ENCODE measurements at places on chromosomes 6 and 20.

- DNase-seq, result peak; percentile 89
These were observed 654.5 kb upstream of the PTCHD4 start for GRCh38 chr6:48765352-48765961.

DNA sequence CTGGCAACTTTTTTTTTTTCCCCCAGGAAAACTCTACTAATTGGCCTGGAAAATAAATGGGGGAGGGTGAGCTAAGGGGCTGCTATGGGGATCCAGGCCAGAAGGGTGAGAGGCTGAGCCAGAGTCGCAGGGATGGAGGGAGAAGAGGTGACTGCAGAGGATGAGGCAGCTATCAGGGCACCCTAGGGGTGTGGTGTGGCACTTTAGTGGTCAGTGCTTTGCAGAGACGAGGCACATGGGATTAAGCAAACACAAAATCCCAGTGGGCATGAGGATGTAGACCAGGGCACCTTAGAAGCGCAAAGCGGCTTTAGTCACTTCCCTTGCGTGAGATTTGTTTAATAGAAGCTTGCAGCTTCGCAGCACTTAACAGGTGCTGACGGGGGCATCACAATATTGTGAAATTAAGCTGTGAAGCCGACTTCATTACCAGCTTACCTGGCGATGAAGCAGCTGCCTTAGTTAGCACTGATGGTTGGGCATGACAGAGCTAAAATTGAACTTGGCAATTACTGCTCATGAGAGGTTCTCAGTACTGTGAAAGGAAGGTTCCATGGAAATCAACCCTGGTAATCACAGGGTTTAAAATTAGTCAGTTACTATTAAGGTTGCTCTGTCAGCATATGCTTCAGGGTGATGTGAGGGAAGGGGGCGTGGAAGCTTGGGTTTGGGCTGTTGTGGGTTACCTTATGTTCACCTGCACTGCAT is 26.0 kb downstream of the TOX2 start:
- no peak for DNase-seq

GRCh38 chr6:144286503-144287393 is 1.6 kb downstream of the UTRN start:
- peak; percentile 31 for DNase-seq

DNA sequence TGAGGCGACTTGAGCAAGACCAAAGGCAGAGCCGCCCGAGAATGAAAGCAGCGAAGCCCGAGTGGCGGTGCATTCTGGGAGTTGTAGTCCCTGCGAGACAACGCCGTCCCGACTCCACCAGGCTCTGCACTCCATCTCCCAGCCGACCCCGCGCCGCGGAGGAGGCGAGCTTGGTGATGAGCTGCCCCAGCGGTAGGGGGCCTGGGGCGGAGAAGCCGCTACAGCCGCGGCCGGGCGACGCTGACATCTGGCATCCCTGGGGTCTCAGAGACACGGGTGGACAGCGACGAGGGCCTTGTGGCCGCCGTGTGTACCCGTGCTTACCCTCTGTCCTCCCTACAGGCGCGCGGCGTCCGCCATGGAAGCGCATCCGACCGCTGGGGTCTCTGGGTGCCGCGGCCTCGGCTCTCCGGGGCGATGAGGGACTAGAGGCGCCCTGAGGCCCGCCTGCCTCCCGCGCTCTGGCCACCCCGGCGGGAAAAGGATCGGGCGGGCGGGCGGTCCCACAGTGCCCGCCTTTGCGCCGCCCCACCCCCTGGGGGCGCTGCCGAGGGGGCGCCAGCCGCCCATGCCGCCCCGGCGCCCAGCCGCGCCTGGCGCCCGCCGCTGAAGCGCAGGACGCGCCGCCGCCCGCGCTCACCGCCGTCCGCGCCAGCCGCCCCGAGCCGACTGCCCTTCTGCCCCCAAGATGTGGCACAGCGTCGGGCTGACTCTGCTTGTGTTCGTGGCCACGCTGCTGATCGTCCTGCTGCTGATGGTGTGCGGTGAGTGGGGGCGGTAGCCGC is at the start of gene SMIM13:
TSS of gene SMIM13 (plus strand) at position 209 of the 785 bp plus-strand sequence. CDS start at position 689, 480 bp downstream.
- peak; percentile 99 for DNase-seq

GRCh38 chr6:120826253-120826652 is 508.0 kb downstream of the TBC1D32 start:
- peak; percentile 60 for DNase-seq

- DNase-seq, result no peak
These were observed 552.3 kb downstream of the KIF16B start for GRCh38 chr20:16020971-16021370.

DNA sequence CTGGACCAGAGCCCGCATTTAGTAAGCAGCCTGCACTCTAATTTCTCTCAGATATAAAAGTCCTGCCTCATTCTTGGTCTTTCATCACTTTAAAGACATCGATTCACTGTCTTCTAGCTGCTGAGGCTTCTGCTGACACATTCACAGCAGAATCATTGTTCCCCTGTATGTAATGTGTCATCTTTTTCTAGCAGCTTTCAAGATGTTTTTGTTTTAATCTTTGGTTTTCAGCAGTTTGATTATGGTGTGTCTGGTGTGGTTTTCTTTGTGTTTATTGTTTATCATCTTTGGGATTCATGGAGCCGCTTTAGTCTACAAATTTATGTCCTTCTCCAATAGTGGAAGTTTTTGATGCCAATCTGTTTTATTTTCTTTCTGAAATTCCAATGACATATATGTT is 157.3 kb upstream of the STMND1 start:
- DNase-seq, result no peak

DNA sequence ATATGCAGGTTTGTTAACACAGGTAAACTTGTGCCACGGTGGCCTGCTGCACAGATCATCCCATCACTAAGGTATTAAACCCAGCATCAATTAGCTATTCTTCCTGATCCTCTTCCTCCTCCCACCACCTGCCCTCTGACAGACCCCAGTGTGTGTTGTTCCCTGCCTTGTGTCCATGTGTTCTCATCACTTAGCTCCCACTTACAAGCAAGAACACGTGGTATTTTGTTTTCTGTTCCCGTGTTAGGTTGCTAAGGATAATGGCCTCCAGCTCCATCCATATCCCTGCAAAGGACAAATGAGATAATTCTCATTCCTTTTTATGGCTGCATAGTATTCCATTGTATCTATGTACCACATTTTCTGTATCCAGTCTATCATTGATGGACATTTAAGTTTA is 294.0 kb downstream of the PKHD1 start:
- no peak for DNase-seq

- DNase-seq, result peak; percentile 60
These were observed 17.1 kb upstream of the CALHM6 start for GRCh38 chr6:116444092-116444491.

DNA sequence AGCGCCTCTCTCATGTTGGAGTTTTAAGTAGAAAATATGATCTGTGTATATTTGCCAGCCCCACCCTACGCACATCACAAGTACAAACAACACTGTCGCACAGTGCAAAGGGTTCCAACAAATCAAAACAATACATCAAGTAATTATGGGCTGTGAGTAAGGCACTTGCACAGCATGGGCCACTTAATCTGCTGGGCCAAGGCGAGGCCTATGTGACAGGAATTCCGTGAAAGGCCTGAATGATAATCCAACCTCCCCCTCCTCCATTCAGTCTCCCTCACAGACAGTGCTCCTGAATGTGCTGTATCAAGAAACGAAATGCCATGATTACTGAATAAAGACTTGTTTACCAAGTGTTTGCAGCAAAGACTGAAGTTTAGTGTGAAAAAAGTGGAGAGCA is 130.1 kb upstream of the SLC2A12 start:
- DNase-seq, result peak; percentile 89

DNA sequence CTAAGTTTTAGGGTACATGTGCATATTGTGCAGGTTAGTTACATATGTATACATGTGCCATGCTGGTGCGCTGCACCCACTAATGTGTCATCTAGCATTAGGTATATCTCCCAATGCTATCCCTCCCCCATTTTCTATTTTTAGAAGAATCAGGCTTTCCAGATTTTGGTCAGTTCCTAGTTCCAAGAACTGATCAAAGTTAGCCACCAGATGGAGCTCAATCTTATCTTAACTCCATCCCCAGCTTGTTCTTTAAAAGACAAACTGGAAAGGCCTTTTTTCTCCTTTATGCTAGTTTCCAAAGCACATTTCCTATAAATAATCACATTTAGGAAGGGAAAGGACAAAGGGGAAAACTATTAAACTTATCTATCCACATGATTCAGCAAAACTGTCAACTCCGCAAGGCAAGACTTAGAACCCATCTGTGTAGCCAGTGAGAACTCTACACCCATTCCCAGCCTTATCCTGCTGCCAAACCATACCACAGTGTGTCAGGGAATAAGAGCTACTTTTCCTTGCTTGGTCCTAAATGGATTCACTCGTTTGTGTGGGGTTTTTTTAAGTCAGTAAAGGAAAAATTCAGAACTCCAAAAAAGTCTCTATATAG is 22.8 kb upstream of the KHDC1 start:
- DNase-seq, result peak; percentile 37

DNA sequence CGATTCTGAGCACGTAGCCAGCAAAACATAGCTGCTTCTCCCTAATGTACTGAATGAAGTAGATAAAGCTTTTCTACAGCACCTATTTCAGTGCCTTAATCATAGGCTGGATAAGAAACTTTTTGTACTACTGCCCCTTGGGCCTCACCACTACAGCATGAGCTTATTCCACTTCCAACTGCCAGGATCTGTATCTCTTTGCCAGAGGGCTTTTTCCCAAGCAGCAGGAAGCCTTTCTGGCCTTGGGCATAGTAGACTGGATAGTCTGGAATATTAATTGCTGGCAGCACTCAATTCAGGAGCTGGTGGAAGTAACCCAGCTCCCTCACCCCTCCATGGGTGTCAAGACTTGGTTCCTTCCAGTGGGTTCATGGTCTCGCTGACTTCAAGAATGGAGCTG is 43.6 kb downstream of the ANKEF1 start:
- DNase-seq, result peak; percentile 65

DNA sequence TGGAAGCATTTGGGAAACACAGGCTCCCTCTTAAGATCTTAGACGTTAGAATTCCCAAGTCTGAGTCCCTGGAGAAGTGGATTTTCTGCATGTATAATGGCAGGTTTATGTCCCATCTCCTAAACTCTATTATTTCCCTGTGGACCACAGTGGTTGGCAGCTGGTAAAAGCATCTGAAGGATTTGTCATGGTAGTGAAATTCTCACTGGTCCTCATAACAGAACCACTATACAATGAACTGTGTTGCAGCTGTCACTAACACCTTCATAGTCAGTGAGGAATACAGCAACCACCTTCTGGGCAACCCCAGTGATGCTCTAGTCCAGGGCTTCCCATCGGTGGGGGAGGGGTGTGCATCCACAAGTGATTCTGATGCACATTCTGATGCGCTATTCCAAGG is 396.9 kb downstream of the ZFAND3 start:
- DNase-seq, result no peak

GRCh38 chr6:124797224-124797623 is 165.0 kb upstream of the RNF217 start:
- DNase-seq, result no peak

DNA sequence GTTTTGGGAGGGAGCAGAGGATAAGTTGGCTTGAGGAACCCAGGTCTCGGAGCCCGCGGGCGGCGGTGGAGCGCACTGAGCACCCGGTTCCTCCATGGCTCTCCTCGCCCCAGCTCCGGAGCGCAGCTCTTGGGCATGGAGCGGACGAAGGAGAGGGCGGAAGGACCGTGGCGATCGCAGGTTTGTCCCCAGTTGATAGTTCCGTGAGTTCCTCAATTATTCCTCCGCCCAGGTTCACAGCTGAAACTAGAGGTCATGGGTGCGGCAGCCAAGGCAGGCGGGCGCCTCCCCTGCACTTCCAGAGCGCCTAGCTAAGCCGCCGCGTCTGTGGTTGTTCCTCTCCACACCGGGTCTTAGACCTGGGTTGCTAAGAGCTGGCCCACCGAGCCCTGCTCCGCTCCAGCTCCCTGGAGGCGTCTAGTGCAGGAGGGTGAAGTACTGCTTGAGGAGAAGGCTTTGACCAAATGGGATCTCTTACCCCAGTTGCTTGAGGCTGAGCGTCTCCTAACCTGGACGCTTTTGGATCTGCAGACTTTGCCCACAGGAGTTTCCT is at the start of gene HTR1B:
TSS of gene HTR1B (minus strand) at position 184 of the 553 bp plus-strand sequence. CDS start at position 96, 88 bp downstream.
- no peak for DNase-seq

- DNase-seq, result peak; percentile 69
These were observed 37.6 kb upstream of the PLCB1 start for GRCh38 chr20:8094415-8094818.

DNA sequence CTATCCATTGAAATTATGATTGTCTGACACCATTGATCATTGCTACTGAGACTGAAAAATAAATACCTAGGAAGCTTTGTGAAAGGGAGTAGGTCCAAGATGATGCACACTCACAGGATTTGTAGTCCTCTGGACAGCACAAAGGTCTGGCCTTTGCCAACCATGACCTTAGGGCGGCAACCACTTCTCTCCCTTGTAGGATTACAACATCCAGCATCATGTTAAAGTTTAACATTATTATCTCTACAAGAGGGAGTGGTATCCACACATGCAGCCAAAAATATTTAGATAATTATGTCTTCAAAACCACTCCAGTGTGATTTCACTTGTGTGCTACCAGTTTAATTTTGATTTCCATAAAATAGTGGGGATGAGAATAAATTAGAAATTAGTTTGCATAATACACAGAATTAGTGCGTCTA is 51.1 kb upstream of the NHSL1 start:
- no peak for DNase-seq

DNA sequence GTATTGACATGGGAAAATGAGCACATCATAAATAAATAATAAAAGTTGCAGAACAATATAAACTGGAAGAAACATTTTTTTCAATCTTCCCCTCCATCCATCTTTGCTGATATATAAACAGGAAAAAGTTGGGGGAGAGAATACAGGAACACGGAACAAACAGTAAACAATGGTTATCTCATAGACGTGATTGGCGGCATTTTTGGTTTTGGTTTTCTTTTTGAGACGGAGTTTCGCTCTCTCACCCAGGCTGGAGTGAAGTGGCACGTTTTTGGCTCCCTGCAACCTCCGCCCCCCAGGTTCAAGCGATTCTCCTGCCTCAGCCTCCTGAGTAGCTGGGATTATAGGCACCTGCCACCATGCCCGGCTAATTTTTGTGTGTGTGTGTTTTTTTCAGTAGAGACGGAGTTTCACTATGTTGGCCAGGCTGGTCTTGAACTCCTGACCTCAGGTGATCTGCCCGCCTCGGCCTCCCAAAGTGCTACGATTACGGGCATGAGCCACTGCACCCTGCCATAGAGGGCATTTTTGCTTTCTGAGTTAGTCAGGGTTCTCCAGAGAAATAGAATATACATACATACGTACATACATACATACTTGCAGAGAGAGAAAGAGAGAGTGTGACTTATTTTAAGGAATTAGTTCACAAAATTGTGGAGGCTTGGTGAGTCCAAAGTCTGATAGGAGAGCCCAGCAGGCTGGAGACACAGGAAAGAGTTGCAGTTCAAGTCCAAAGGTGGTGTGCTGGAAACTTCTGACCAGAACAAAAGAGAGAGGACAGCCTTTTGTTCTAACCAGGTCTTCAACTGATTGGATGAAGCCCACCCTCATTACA is 22.6 kb downstream of the GNL1 start:
- no peak for DNase-seq

GRCh38 chr6:137219664-137220252 is 573 bp upstream of the IFNGR1 start:
- no peak for DNase-seq

DNA sequence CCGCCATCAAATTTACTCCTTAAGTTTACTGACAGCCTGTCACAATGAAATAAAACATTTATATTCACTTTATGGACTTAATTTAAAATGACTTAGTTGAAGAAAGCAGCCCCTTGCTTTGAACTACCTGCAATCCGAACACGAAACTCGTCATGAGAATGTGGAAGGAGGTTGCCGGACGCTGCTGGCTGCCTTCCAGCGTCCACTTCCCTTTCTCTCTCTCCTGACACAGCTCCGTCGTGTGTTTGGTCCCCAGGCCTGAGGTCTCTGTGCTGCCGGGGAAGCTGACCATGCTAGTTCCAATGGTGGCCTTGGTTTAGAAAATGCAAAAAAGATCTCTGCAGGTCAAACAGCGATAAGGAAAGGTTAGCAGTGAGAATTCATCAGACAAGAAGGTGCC is 519.7 kb downstream of the CDH26 start:
- no peak for DNase-seq
